ENCODE measurements at places on chromosomes 12 and 14.
A peak's percentile ranks its signal among the peaks of the same experiment; 100 is the strongest.

GRCh38 chr14:55241673-55242072, 29.5 kb upstream of the FBXO34 start:
- DNase-seq = no peak

GRCh38 chr12:11649413-11650285, at the start of gene ETV6:
ETV6 (plus strand) TSS chr12:11649674; CDS start chr12:11650128, 454 bp downstream.
- DNase-seq = peak; percentile 68

DNA sequence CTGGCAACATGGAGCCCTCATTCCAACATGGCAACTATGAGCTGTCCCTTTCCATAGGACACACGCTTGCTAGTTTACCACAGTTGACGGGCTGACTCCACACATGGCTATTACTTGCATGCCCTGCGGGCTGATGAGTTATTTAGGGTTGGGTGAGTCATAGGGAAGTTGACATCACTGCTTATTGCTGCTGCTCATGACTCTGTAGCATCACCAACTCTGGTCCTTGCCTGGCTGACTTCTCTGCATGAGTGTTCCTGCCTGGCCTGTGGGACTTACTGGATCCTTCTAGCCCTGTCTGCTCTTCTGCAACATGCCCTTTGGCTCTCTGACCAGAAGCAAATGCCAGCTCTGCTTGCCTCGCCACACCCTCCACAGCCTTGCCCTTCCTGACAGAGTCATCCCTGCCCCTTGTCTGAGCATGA, 199.5 kb downstream of the ANO6 start:
- DNase-seq = no peak

- DNase-seq = no peak
These were observed 17.2 kb downstream of the DERA start for GRCh38 chr12:15928346-15928745.

GRCh38 chr12:262817-263216, at the start of gene SLC6A13:
SLC6A13 (minus strand) TSS chr12:262836; CDS start chr12:260052, 2,784 bp downstream.
- no peak for DNase-seq

GRCh38 chr12:83335748-83336147, 649.0 kb downstream of the TMTC2 start:
- no peak for DNase-seq

GRCh38 chr14:85687456-85687855, 157.5 kb downstream of the FLRT2 start:
- no peak for DNase-seq

DNA sequence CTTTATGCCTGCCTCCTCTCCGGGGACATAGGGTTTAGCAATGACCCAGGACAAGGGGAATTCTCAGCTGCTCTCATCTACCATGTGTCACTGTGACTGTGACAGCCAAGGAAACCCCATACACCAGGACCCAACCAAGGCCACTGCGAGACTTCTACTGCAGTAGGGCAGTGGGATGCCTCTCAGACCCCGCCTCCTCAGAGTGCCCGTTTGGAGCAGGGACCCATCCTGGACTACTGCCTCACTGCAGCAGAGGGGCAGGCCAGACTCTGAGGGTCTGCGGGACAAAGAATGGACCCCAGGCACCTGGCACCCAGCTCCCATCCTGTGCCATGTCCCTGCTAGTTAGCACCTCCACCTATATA, 71.3 kb upstream of the DDX11 start:
- DNase-seq = no peak

- no peak for DNase-seq
These were observed 1.9 kb downstream of the GAPDH start for GRCh38 chr12:6535960-6536847.

GRCh38 chr12:69405566-69405865, 46.0 kb downstream of the YEATS4 start:
- DNase-seq = no peak

GRCh38 chr14:33768458-33768830, 182.4 kb downstream of the EGLN3 start:
- no peak for DNase-seq

- no peak for DNase-seq
These were observed 254.3 kb downstream of the MSRB3 start for GRCh38 chr12:65532764-65533163.

DNA sequence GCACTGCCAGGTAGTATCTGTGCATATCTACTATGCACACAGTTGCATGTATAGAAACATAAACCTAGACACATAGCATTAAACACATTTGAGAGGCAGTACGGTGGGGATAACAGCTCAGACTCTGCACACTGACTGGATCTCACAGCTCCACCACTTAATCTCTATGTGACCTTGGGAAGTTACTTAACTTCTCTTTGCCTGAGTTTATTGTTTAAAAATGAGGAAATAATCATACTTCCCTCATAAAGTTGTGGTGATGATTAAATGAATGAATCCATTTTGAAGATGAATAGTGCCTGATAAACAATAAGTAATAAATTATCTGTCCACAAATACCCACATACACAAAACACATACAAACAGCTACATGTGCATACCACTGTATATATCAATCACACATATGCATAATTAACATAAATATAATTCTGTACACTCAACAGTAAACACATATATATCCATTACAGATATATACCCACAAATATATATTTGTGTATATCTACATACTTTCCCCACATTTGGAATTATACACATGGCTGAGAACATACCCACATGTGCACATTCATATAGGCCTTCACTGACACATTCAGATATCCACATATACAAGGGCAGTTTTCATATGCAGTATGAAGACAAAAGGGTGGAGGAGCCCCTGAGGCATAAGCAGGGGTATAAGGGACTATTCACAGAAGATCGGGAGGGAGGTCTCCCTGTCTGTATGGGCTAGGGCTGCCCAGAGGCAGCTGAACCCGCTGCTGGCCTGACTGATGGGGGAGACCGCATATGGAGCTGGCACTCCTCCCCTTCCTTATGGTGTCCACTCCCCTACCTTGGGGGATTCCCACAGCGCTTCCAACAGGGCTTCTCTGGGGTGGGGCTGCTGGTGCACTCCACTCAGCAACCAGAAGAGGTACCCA, 5.9 kb downstream of the CDH24 start:
- DNase-seq = no peak

- DNase-seq = no peak
These were observed 32.1 kb downstream of the TECPR2 start for GRCh38 chr14:102394717-102395375.

- DNase-seq = no peak
These were observed 489 bp downstream of the CEP290 start for GRCh38 chr12:88141425-88141773.

DNA sequence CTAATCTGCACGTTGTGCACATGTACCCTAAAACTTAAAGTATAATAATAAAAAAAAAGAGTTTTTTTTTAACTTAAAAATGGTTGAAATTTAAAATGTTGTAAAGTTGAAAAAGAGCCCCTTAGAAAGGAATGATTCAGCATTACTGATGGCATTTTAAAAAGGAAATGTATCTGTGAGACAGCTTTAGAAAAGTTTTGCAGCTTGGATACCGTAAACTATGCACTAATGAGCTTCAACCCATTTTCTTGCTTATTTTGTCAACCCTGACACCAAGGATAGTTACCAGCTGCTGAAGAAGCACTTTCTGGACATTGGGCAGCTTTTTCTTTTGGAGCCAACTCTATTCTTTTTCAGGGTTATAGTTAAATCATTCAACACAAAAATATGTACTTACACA, 4.3 kb downstream of the BICD1 start:
- DNase-seq = no peak

DNA sequence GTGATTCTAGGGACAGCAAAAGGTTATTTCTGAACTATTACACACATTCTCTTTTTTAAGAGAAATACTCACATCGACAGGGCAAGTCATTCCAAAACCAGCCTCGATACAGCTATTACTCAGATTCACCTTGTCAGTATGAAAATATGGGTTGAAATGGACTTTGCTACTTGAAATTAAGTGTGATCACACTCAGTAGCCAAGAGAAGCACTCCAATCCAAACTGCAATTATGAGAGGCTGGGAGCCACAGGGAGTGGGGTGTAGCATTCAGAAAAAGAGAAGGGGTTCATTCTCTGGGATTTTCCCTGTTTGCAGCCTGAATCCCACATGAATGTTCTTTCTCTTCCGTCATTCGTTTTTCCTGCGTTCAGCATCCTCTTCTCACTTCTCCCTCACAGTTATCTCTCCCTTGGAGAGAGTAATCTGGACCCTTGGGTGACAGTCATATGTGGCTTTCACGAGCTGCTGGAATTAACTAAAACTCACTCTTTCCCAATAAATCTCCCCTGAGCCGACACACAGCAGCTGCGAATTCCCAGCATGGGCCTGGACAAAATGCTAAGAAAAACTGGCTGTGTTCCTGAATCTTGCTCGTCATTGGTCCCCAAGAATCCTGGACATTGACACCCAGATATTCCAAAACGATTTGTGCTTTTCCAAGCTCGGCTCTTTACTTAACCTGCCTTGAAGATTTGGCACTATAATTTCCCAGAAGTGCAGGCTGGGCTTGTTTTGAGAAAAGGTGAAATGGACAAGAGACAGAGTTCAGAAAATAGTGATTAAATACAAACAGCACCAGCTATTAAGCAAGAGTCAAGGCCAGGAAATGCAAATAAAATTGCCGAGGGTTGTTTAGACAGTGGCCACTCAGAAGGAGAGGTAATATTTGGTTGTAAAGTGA, 199.5 kb upstream of the PLEKHG7 start:
- no peak for DNase-seq

DNA sequence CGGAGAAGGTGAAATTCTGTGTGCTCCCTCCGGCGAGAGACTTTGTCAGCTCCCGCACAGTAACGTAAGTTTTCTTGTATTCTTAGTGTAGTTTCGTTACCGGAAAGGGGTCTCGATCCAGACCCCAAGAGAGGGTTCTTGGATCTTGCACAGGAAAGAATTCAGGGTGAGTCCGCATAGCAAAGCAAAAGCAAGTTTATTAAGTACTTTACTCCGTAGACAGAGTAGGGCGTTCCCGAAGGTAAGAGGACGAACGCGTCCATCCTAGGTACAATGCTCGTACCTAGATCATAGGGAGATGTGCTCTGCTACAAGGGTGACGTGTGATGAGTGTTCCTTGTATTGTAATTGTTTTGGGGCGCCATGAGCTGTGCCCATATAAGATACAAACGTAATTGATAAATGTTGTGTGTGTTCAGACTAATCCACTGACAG, 293 bp downstream of the IFI27L1 start:
- no peak for DNase-seq

DNA sequence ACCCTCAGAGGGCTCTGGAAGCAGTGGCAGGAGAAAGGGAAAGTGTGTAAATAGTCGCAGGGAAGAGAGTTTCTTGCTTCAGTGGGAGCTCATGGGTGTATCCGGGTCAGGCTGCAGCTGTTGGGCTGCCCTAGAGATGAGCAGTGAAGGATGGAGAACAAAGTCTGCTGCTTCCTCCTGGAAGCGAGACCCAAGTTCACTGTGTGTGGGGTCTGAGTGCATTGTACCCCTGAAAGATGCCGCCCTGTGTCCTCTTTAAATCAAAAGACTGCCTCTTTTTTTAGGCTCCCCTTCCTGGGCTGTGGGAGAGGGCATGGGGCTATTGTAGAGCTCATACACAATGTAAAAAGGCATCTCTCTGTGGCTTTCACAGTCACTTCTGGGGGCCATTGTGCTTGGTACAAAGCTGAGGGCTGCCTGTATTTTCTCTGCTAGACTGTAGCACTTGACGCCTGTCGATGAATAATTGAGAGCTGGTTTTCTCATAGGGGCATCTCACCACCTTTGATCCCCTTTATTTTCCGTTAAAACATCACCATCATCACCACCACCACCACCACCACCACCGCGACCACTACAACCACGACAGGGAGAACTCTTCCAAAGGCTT, 16.7 kb downstream of the CHST11 start:
- DNase-seq = no peak

- no peak for DNase-seq
These were observed 9.7 kb upstream of the PCK2 start for GRCh38 chr14:24084440-24084839.

DNA sequence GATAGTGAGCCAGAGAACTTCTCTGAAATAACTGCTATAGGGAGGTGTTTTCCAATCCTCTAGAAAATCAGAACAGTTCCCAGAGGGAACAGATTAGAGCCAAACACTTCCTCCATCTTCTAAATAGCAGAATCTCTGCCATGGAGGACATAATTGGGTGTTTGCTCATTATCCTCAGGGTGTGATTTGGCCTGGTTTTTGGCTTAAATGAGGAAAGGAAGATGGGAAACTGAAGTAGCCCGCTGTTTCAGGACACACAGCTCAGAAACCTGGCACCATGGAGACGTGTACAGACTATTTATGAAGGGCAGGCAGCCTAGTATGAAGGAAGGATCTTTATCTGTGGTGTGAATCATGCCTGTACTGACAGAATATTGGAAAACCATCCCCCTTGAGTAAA, 231.7 kb upstream of the PRKD1 start:
- DNase-seq = no peak

DNA sequence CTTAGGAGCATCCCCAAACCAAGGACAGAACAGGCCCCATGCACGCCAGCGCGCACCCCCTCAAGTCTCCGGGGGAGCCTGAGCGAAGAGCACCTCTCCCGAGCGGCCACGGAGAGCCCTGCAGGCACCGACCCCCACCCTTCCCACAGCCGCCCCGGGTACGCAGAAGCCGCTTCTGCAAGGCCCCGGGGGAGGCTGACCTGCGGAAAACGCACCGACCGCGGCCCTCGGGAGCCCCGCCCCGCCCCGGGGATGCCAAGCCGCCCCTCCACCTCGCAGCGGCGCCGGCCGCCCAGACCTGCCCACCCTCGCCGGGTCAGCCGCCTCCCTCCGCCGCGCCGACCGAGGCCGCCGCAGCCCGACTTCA, 385 bp downstream of the CAPRIN2 start:
- DNase-seq = no peak

GRCh38 chr14:99667045-99667444, 17.1 kb upstream of the CYP46A1 start:
- DNase-seq = no peak

DNA sequence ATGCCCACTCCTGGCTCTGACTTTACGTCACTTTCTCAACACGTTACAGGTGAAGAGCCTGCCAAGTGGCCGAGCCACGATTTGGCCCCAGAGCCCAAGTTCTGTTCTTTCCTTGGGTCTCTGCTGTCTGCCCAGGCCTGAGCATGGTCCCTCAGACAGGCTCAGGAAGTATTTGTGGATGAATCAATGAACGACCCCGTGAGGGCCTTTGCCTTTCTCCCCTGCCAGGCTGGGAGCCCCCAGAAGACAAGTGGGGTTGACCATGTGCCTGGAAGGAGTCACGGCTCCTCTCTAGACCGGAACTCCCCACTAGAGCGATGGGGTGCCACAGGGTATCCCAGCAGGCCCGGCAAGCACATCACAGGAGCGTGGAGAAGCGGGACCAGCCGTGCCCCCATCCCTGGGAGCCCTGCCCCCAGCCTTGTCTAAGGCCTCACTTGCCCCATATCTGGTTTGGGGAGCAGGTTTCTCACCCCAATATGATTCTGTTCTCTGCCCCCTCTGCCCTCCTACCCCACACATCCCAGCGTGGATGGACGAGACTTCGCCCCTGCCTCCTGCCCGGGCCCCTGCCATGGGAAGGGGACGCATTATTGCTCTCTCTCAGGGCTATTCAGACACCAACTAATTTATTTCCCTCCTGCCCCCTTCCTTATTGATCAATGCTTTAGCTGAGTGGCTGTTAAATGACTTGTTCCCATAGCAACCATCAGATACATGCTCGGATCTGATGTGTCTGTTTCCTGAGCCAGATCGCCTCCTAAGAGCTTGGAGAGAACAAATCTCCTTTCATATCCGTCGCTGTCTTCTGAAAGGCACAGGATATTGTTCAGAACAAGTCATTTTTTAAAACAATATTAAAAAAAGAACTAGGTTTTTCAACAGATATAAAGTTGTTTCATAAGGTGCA, 69.0 kb downstream of the DIO3 start:
- no peak for DNase-seq

- DNase-seq = no peak
These were observed 42.8 kb downstream of the ZNF664 start for GRCh38 chr12:124015494-124016461.

GRCh38 chr14:69270097-69270496, 10.1 kb downstream of the GALNT16 start:
- DNase-seq = no peak

Data from H9 (cell line).